Activated naive CD4-positive, alpha-beta T cell (primary cell): ENCODE measurements at places on chromosomes 3 and 15.

DNA sequence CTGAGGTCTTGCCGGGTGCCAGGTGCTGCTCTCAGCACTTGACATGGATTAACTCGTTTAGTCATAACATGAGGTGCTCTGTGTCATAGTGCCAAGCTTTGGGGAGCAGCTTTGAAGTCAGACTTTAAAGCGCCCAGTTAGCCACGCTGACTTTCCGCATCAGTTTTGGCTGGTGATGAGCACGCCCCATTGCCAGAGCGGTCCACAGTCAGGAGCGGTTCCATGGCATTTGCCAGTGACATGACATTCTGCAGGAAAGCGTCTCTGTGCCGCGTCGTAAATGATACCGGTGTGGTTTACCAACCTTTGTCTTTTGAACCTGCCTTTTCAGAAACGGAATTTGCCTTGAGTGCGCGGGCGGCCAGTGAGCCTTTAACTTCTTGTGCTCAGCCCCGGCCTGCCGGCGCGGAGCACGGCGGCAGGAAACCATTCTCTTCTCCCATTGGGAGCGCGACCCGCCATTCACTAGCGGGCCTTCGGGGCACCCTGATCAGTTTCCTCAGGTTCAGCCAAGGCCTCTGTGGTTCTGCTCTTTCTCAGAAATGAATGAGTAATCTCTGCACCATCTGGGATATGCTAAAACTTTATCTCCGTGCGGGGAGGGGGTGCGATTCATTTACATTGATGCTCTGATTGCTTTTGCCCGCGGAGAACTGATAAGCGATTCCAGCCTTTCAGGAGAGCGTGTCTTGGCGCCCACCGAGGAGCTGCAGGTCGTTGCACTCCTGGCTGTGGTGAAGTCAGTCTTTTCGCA is 1.7 kb upstream of the SLC2A2 start:
- DNase-seq = peak; percentile 1

- no peak for DNase-seq
These were observed 285.5 kb downstream of the UBE2E2 start for GRCh38 chr3:23488618-23489017.

- no peak for DNase-seq
These were observed 130.3 kb downstream of the NR1I2 start for GRCh38 chr3:119912220-119912619.

GRCh38 chr3:139906418-139906817 is 28.6 kb upstream of the CLSTN2 start:
- DNase-seq = no peak

- no peak for DNase-seq
These were observed 251.1 kb downstream of the ULK4 start for GRCh38 chr3:41710646-41711388.

DNA sequence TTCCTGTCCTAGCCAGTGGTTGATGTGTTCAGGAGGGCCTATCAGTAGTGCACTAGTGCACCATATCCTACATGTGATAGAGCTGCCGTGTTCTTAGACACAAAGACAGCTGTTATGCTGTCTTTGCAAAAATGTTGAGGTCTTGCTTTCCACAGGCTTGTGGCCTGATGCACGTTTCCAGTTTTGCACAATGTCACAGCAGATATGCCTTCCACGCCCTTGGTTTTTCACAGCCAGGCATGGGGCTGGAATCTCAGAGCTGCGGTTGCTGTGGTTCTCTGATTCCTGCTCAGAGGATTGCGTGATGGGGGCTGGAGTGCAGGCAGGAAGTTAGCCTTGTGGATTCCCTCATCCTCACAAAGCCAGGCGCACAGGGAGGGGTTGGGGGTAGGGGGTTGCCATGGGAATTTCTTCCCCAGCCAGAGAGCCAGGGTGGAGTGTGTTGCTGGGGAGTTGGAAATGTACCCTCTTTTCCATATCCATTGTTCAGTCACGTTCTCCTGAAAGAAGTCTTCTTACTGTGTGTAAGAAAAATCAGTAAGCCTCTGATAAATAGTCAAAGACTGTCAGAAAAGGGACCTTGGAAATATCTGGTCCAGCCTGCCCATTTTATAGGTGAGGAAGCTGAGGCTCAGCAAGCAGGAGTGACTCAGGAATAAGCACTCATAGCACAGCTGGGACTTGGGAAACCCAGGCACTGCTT is 79.4 kb downstream of the SMAD3 start:
- DNase-seq = no peak

GRCh38 chr3:23713641-23714040 is 92.1 kb upstream of the UBE2E1 start:
- no peak for DNase-seq

- no peak for DNase-seq
These were observed 308.8 kb downstream of the LRTM1 start for GRCh38 chr3:54619053-54619452.

DNA sequence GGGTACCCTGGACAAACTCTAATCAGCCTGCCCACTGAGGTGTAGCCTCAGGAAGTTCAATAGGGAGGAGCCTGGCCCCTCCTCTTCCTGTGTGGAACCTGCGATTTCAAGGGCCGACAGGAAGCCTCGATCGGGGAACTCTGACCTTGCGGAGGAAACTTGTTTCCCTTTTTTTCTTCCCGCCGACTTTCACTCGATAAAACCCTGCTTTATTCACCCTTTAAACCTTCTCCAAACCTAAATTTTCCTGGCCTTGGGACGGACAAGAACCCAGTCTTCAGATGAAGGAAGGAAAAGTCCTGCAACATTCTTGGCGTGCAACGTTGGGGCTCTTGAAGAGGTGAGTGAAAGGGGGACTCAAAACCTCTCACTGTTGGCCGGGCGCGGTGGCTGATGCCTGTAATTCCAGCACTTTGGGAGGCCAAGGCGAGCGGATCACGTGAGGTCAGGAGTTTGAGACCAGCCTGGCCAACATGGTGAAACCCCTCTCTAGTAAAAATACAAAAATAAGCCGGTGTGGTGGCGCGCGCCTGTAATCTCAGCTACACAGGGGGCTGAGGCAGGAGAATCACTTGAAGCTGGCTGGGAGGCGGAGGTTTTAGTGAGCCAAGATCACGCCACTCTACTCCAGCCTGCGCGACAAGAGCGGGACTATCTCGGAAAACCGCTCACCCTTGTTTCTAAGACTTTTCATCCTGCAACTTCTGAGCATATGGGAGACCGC is 208.2 kb downstream of the ZNF385D start:
- no peak for DNase-seq

DNA sequence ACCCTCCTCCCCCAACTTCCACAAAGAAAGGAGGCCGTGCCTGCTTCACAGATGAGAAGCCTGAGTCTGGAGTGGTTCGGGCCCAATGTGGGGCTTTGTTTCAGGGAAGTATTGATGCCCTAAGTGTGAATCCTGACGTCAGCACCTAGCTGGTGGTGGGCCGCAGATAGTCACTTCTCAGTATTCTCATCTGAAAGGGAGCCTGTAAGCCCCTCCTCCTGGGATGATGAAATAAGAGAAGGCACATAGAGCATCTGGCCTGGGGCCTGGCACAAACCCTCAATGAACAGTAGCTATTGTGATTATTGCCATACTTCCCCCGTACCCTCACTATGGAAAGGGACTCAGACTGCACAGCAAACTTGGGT is 24.8 kb downstream of the LINGO1 start:
- no peak for DNase-seq

- no peak for DNase-seq
These were observed 39.6 kb downstream of the KBTBD12 start for GRCh38 chr3:127954640-127955039.

- DNase-seq = no peak
These were observed 13.2 kb upstream of the ZBTB20 start for GRCh38 chr3:115160295-115160694.

DNA sequence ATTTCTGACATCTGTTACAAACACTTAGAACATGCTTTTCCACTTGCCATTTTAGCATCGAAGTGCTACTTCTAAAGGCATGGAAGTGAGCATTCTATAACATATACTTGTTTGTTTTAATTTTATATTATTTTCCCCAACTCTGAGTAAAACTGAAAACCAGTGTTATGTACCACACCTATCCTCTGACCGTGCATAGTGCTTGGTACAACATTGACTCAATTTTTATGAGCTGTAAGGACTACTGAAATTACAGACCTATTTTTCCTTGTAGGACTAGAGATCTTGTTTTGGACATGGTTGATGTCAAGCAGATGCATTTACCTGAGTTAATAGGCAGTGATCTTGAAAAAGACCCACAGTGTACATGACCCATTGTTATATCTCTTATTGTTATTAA is 51.5 kb upstream of the CCNB2 start:
- DNase-seq = no peak

DNA sequence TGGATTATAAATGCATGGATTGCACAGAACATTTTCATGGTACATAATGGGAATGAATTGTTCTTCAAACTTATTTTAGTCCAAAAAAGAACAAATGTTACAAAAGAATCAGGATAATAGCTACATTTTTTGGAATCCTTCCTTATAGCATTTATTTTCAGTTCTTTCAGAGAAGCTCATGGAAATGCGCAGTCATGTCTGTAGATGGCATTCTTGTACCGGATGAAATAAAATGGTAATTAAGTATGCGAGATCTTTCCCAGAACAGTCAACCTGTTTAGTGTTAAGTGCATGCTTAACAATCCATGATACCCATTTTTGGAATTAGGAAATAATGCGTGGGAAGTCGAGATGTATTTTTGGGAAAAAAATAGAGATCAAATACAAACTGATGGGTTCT is 38.2 kb upstream of the GOLGA8B start:
- no peak for DNase-seq

DNA sequence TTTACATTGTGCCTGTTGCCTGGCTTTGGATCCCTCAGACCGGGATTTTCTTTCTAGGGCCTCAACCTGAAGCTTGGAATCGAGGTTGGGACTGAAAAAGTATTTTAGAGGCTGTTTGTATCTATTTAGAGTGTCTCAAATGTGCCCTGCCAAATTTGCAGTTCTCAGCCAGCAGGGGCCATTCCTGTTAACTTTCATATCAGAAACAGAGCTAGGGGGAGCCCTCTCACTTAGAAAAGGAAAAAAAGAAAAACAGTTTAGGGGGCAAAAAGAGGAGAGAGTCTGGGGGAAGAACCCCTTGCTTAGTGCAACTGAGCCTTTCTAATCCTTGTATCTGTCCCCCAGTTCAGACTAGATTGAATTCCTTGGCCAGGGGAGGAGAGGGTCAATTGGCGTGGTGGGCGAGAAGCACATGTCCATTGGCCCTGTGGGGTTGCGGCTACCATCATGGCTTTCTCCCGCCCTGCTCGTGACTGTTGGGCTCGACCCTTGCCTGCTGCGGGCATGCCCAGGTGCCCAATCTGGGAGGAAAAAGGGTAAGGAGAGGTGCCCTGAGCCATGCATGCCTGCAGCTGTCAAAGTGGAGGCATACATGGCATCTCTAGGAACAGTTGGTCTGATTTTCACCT is 101.6 kb downstream of the CFAP44 start:
- no peak for DNase-seq

GRCh38 chr3:12470111-12470510 is 14.2 kb upstream of the TSEN2 start:
- DNase-seq = no peak

DNA sequence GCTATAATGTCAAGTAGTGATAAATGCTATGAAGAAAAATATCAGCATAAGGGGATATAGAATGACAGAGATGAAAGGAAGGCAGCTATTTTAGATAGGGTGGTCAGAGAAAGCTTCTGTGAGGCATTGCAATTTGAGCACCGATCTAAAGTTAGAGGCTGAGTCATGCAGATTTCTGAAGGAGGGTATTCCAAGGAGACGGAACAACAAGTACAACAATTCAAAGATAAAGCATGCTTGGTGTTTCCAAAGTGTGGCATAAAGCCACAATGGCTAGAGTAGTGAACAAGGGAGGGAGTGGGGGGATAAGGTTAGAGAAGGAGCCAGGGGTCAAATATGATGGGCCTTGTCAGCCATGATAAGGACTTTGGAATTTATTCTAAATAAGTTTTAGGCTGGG is 71.9 kb downstream of the PFN2 start:
- DNase-seq = no peak

DNA sequence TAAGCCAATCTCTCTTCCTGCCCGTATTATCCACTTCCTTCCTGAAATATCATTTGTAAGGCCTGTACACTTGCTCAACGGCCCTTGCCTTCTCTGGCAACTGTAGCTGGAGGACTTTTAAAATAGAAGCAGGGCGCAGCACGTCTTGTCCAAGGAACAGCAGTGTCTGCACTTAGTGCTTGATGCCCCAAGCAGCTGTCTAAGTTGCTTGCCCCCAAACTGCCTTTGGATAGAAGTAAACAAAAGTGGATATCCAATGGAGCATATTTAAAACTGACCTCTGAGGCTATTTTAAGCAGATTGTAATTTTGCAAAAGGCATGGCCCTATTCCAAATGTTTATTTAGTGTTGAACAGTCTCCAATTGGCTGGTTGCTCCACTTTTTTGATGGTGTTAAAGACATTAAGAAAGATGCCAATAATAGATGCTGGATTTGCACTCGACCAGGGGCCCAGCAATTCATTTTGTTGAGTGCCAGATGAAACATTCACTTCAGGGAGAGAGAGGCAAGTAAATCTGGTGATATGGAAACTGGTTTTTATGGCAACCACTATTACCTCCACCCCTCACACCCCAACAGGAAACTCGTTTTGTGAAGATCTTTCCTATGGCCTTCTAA is 526.8 kb upstream of the TBL1XR1 start:
- no peak for DNase-seq

- no peak for DNase-seq
These were observed 31.9 kb upstream of the MCF2L2 start for GRCh38 chr3:183460081-183461055.

DNA sequence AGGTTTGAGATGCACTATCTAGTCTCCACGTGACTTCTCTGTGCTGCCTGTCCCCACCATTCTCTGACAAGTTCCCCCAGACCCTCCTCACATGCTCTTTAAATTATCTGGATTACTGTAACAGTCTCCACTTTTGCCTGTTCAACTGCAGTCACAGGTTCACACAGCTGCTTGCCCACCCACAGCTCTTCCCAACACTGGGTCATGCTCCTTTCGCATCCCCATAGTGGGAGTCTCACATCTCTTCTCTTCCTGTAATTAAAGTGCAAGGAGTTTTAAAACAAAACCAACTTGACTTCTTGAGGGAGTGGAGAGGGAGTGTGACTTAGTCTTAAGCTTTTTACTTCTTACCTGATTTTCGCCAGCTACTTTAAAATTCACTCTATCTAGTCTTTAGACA is 178.8 kb downstream of the PLCL2 start:
- no peak for DNase-seq

GRCh38 chr3:38343797-38344594 is 2.6 kb upstream of the XYLB start:
- DNase-seq = no peak
